ENCODE measurements at places on chromosomes 11 and 22. TPM values are rescaled to one million over a fixed set of nuclear protein-coding genes. Genes with fewer than 3 reads are reported as not detected.

RAB3IL1 gene
- total RNA-seq: 8.8 TPM

OOSP1 gene
- total RNA-seq: not detected

MMP26 gene
- not detected for total RNA-seq

SAA4 gene
- total RNA-seq: 3.8 TPM

DNA sequence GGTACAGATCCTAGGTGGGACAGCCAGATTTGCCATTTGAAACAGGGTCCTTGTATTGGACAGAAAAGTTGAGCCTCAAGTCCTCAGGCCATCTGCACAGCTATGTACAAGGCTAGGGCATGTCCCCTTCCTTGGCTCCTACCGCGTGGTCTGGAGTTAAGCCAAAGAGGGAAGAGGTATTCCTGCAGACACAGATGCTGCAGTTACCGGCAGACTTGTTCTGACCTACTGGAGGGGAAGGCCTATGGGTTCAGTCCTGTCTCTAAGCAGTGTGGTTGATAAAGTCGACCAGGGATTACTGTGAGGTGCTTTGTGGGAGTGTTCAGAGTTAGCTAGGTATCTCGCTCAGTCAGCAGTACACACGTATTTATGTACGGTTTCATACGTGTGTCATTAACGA is 180.6 kb downstream of the ADAMTS15 start:
- DNase-seq: no peak
- no peak overlapping the region for H3K4me3 ChIP-seq
- no peak overlapping the region for H3K27ac ChIP-seq
- H3K4me1 ChIP-seq: peaks cover 4% of the 10 kb centered on the region

DNA sequence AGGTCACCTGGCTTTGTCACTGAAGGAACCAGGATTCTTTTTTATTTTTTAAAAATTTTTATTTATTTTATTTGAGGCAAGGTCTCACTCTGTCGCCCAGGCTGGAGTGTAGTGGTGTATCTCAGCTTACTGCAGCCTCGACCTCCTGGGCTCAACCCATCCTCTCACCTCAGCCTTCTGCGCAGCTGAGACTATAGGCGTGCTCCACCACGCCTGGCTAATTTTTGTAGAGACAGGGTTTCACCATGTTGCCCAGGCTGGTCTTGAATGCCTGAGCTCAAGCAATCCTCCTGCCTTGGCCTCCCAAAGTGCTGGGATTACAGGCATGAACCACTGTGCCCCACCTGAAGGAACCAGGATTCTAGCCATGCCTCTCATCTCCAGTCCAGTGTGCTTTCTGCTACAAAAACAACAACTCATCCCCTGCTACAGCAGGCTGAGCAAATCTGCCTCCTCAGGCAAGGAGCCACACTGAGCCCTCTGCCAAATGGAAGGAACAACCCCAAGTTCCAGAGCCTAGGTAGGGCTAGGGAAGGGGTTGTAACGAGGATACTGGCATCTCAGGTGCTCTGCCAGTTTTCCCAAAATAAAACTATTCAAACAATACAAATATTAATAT is 2.6 kb upstream of the PEX26 start:
- no peak overlapping the region for H3K4me3 ChIP-seq
- no peaks in the 10 kb centered on the region for H3K36me3 ChIP-seq
- H3K27ac ChIP-seq: no peak overlapping the region
- DNase-seq: no peak
- no peaks in the 10 kb centered on the region for H3K27me3 ChIP-seq

GRCh38 chr11:73235236-73235786 is 17.2 kb downstream of the P2RY2 start:
- DNase-seq: no peak
- H3K27me3 ChIP-seq: no peaks in the 10 kb centered on the region

- H3K27ac ChIP-seq: no peak overlapping the region
- H3K4me1 ChIP-seq: peaks cover 10% of the 10 kb centered on the region
- H3K36me3 ChIP-seq: no peaks in the 10 kb centered on the region
- DNase-seq: no peak
Measured at GRCh38 chr11:66570850-66571180, 2.4 kb upstream of the CTSF start.

DNA sequence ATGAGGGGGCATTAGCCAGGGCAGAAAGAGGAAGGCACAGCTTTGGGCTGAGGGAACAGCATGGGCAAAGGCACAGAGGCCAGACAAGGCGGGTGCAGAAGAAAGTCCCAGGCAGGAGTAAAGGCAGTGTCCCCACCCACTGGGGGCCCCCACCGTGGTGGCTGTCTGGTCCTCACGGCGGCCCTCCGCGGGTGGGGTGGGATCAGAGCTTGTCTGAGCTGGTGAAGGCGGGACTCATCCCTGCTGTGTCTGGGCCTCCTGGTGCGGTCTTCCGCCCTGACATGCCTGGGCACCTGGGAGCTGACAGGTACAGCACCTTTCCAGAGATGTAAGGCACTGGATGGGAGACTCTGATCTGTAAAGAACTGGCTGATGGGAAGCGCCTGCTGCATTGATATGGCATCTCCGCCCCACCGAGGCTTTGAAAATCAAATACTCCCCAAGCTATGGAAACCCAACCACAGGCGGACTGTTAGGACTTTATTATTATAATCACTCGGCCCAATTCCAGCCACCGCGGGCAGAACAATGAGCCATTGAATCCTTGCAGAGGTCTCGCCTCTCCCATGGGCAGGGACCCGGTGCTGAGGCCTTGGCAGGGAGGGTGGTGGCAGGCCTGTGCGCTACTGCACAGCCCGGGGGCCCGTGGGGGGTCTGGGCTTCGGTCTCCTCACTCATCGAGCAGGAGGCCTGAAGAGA is 14.2 kb upstream of the GNB1L start:
- no peaks in the 10 kb centered on the region for H3K4me1 ChIP-seq
- H3K36me3 ChIP-seq: no peaks in the 10 kb centered on the region
- no peak overlapping the region for H3K27ac ChIP-seq
- H3K27me3 ChIP-seq: no peaks in the 10 kb centered on the region
- no peak for DNase-seq

DNA sequence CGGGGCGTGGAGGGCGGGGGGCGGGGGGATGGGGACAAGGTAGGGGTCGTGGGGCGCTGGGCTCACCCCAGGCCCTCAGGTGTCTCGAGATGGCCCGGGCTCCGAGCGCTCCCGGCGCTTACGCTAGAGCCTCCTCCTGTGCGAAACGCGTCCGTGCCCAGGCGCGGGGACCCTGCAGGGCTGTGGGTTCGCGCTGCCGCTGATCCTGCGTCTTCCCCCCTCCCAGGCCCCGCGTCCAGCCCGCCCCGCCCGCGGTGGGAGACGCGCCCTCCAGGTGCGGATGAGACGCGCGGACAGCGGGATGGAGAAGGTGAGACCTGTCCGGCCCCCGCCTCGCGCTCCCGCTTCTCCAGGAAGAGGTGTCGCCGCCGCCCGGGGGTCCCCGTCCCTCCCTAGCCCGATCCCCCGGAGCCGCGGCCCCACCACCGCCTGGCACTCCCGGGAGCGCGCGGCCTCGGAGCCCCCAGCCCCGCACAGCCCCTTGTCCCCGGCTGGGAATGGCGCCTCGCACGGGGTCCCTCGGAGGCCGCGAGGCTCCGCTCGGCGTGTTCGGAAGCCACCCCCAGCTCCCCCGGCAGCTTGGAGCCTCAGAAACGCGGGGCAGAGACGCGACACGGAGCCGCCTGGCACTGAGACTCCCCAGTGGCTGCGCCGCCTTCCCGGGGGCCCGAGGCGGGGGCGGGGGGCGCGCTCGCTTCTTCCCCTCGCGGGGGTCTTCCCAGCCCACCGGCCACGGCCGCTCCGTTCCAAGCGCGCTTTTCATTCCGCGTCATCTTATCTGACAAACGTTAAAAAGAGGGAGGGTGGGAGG is 27.6 kb upstream of the TOLLIP start:
- no peak overlapping the region for H3K4me3 ChIP-seq
- H3K27me3 ChIP-seq: peaks cover 17% of the 10 kb centered on the region
- no peak overlapping the region for H3K27ac ChIP-seq
- no peaks in the 10 kb centered on the region for H3K36me3 ChIP-seq
- DNase-seq: peak; percentile 38

GRCh38 chr22:33105501-33105911 is 47.3 kb upstream of the SYN3 start:
- no peaks in the 10 kb centered on the region for H3K36me3 ChIP-seq
- no peak overlapping the region for H3K4me3 ChIP-seq
- no peak overlapping the region for H3K27ac ChIP-seq
- peak; percentile 46 for DNase-seq

DNA sequence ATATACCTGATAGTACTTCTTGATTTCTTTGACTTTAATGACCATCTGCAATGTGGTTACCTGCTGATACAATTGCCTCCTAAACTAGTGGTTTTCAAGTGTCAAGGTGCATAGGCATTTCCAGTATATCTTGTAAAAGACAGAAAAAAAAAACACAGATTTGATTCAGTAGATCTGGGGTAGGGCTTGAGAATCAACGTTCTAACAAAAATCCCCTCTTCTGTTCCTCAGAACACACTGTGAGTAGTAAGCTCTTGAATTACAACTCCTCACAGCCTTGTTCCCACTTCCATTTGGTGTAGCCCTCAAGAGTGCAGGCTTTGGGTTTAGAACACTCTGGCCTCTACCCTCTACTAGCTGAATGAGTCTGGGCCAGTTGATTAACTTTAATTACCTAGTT is 78.0 kb upstream of the CTSC start:
- no peak overlapping the region for H3K4me3 ChIP-seq
- H3K4me1 ChIP-seq: peaks cover 14% of the 10 kb centered on the region
- no peaks in the 10 kb centered on the region for H3K27me3 ChIP-seq
- H3K27ac ChIP-seq: no peak overlapping the region
- no peaks in the 10 kb centered on the region for H3K36me3 ChIP-seq
- DNase-seq: no peak
